ENCODE measurements at places on chromosomes 13 and 19.

DNA sequence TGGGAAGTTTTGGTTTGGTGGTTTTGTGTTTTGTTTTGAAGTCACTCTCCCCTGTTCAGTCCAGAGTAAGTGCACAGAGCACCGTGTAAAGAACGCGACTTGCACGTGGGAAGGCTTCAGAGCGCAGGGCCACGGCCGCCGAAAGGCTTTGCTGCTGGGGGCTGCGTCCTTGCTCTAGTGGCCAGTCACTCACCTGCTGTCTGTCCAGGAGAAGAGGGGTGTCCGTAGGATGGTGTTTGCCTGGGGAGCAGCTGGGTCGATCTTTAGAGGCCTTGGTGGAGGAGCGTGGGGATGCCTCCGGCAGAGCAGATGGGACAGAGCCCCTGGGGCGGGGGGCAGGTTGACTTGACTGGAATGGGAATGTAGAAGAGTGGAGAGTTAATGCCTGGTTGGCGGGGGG, 116.6 kb upstream of the MCF2L start:
- DNase-seq, result no peak

DNA sequence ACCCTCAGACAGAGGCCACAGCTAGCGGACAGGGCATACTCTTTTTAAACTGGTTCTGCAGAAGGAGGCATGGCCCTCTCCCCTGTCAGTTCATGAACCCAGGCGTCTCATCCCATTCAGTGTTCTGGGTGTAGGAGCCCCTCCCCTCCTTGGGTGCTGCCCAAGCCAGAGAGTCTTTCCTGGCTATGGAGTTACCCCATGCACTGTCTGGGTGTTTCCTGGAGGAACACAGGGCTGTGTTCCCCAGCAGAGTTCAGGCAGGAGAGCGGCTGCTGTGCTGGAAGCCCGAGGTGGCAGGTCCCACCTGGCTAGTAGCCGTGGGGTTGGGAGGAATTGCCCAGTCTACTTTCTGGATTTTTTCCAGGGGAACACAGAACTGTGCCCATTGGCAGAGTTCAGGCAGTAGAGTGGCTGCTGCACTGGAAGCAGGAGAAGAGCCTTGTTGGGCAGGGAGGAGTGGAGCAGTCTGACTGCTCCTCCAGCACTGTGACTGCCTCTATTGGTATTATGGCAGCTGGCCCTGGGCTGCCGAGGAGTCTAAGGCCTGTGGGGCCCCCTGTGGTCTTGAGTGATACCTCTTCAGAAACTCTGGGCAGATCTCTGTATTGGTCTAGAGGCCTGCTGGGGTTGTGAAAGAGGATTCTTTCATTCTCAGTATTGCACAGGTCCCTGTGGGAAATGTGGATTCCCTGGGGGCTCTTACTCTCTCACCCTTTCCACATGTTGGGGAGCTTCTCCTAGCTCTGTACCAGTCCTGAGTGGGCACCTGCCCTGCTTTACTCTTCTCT, 168.3 kb downstream of the PCDH20 start:
- no peak for DNase-seq

- no peak for DNase-seq
Measured at GRCh38 chr13:77034881-77035280, 7.9 kb upstream of the FBXL3 start.

- no peak for DNase-seq
Measured at GRCh38 chr19:33676999-33677665, 55.4 kb downstream of the CHST8 start.

- DNase-seq, result no peak
Measured at GRCh38 chr13:35718084-35718483, 241.6 kb upstream of the MAB21L1 start.

DNA sequence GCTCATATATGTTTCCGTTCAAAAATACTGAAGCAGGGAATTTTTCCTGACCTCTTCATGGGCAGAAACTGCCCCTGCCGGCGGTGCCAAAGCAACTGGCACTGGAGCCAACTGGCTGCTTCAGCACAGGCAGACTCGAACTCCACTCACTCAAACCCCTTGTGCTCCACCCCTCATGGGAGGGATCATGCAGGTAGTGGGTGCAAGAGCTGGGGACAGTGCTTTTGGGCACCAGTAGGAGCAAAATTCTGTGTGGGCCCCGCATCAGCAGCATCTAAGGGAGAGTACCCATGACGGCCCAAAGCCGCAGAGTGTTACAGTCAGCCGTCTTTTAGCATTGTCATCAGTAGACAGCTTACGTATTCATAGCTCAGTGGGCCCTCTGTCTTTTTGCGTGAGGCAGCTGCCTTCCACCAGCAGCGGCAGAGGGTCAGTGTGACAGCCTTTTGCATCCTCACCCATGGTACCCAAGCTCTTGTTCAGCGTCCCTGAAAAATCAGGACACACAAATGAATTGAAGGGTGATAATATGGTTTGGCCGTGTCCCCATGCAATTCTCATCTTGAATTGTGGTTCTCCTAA, 393.8 kb downstream of the SLITRK6 start:
- DNase-seq, result no peak

DNA sequence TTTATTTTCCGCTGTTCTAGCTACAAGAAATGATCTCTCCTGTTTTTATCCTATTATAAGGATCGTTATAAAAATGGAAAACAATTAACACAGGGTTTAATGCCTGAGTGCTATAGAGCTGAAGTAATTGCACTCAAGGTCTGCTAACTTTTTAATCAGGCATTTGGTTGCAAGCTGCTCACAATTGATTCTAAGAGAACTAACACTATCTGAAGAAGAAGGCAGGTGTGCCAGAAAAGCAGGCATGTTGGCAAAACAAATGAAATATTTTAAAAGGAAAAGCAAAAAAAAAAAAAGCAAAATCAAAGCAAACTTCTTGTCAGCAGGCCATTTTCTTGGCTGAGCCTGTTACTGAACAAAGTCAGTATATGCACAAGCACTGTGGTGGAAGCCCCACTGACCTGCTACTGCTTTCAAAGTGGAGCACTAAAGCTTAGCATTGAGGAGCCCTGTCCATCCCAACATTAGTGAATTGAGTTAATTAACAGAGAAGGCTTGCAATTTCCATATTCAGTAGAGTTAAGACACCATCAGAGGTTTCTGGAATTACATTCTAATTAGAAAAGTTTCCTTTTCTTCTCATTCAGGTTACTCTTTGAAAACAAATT, 574.2 kb downstream of the PCDH9 start:
- DNase-seq, result no peak

Measured in NCI-H187 (cell line).